Activated CD4-positive, alpha-beta T cell treated with anti-CD3 and anti-CD28 coated beads, Interleukin-2, amount 10 ng/mL, durations not matched to agents 7 days and 5 days (primary cell): ENCODE measurements at places on chromosomes 6 and 20. TPM values are rescaled to one million over a fixed set of nuclear protein-coding genes. Genes with fewer than 3 reads are reported as not detected.

Gene TEAD3
- 0.07 TPM for total RNA-seq

Gene LHFPL5
- not detected for total RNA-seq

Gene RAET1L
- not detected for total RNA-seq

Gene RING1
- 38.1 TPM for total RNA-seq

Gene NFATC2
- total RNA-seq, result 68.8 TPM
